Ascending aorta (tissue), 2 donors: ENCODE measurements at places on chromosomes 16 and 17.
A peak's percentile ranks its signal among the peaks of the same experiment; 100 is the strongest.

GRCh38 chr17:13704333-13704732 is 102.6 kb upstream of the HS3ST3A1 start:
- no peak for DNase-seq

- no peak for DNase-seq
These were observed 15.5 kb downstream of the MXRA7 start for GRCh38 chr17:76695059-76695831.

- DNase-seq, result no peak
These were observed 6.2 kb downstream of the TUFM start for GRCh38 chr16:28839899-28840298.

GRCh38 chr17:68205808-68206720 is 41.8 kb upstream of the AMZ2 start:
- DNase-seq, result no peak

- DNase-seq, result no peak
These were observed 67.0 kb downstream of the PRMT7 start for GRCh38 chr16:68377667-68378393.

DNA sequence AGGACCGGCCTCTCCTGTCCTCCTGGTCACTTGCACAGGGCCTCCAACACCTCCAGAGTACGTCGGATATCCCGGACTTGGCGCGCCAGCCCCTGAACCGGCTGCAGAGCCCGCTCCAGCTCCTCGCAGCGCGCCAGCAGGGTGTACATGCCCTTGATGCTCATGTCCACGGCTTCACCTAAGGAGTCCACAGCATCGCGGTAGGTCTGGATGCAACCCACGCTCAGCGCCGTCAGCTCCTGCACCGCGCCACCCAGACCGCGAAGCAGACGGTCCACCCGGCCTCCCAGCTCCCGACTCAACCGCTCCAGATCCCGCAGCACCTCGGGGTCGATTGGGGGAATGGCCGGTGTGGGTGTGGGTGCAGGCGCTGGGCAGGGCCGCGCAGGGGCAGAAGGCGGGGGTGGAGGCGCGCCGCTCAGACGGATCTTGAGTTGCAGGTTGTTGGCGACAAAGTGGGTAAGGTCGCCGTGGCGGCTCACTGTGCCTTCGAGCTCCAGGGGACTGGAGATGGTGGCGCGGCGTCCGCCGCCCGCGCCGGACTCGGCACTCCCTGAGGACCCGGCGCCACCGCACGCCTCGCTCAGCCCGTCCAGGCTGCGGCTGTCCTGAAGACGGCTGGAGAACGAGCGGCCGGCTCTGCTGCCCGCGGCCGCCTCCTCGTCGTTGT is 804 bp downstream of the BORCS6 start:
- no peak for DNase-seq

GRCh38 chr16:86575095-86575685 is 3.2 kb upstream of the FOXL1 start:
- no peak for DNase-seq

DNA sequence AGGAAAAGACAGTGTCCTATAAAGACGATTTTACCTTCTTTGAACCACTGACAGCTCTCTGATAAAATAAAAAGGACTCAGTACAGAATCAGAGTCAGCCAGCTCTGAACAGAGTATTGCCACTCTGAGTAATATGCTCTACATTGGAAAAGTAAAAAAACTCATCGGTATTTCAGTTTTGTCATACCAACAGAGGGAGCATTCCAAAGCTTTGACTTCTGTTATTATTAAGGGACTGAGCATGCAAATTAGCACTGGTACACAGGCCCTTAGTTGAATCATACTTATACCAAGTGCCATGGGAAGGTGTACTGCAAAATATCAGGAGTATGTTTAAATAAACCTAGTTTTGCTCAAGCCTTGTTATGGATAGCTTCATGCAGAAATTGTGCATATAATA is 509.0 kb upstream of the KIF2B start:
- no peak for DNase-seq

GRCh38 chr17:50177983-50178834 is 12.4 kb downstream of the SGCA start:
- DNase-seq, result peak; percentile 93

DNA sequence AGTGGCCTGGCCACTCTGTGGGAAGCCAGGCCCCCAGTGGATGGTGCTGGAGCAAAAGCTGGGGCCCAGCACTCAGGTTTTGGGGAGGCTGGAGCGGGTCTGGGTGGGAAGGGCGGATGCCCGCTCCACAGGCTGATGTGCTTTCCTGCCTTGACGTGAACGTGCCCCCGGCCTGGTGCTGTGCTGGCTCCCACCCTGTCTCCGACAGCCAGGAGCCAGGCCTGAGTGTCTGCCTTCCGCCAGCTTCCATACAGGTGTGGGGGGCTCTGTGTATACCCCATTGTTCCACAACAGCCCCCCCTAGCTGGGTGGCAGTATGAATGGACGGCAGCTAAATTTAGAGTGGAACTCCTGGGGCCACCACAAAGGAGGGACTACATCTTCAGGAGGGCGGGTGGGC is 20.0 kb downstream of the HIC1 start:
- no peak for DNase-seq

DNA sequence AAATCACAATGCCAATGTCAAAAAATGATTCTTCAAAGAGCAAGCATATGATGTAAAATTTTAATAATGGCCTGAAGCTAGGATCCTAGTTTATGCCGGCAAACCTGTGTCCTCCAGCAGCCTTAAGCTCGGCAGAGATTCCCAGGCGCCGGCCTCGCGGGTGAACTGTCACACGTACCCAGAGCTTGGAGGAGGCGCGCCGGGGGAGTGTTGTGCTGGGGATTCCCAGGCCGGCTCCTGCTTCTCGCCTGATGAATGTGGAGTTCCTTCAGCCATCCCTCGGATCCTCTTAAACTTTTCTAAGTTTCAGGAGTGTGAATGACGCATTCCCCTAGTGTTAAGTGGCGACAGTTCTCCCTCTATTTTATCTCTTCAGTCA is 19.1 kb upstream of the NTN1 start:
- DNase-seq, result peak; percentile 50

GRCh38 chr17:39659279-39660010 is 5.7 kb upstream of the TCAP start:
- DNase-seq, result no peak

GRCh38 chr16:68997564-68997963 is 107.9 kb upstream of the HAS3 start:
- no peak for DNase-seq

DNA sequence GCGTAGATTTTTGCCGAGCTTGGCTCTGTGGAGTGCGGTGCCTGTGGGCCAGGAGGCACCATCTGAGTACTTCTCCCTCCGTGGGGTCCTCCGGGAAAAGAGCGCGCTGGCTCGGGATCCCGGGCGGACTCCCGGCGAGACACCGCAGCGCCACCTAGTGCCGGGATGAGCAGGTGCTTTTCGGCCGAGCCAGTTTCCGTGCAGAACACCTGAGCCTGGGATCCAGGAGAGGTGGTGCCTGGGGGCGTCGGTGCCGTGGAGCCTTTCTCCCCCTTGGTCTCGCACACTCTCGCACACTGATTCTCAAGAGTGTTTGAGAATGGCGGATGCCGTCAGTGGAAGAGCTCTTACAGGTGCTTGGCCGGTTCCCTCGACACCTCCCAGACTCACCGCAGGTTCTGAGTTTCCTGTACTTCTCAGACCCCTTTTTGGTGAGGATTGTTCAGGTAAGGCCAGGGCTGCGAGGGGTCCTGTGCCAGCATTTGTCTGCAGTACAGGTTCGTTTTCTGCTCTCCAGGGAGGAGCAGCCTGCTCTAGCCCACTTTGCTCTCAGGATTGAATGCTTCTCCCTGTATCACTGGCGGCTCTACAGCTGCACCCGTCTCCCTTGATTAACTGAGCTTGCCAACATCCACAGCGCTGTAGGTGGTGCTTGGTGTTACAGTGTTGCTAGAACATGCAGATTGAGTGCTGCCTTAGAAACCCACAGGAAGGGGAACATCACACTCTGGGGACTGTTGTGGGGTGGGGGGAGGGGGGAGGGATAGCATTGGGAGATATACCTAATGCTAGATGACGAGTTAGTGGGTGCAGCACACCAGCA is 23.3 kb downstream of the TBCD start:
- no peak for DNase-seq

- DNase-seq, result no peak
These were observed 95.1 kb downstream of the XYLT1 start for GRCh38 chr16:17375461-17376304.

GRCh38 chr16:84350685-84351400 is 17.5 kb upstream of the ATP2C2 start:
- DNase-seq, result no peak

- no peak for DNase-seq
These were observed 18.6 kb downstream of the ST6GALNAC2 start for GRCh38 chr17:76566988-76567431.

GRCh38 chr16:10608687-10609401 is 28.4 kb upstream of the EMP2 start:
- DNase-seq, result no peak

- no peak for DNase-seq
These were observed 1.4 kb downstream of the PLD2 start for GRCh38 chr17:4808378-4808767.

GRCh38 chr17:40259505-40259904 is 28.2 kb upstream of the CDC6 start:
- no peak for DNase-seq

GRCh38 chr16:77414752-77415231 is 20.0 kb downstream of the ADAMTS18 start:
- DNase-seq, result no peak

DNA sequence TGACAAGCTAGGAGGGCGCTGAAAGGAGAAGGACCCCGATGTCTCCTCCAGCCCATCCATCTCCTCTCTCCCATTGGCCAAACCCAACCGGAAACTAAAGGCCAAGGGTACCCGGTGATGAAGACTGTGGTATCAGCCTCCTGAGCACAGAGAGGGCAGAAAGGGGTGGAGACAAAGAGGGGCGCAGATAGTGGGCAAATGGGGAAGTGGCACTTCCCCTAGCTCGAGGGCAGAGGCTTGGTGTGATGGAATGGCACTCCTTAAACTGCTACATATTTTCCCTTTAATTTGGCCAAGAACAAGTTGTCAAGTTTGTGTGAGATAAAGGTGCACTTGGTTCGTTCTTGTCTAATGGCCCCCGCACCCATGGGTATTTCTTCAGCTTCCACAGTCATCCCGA is 27.8 kb downstream of the IL4R start:
- no peak for DNase-seq

DNA sequence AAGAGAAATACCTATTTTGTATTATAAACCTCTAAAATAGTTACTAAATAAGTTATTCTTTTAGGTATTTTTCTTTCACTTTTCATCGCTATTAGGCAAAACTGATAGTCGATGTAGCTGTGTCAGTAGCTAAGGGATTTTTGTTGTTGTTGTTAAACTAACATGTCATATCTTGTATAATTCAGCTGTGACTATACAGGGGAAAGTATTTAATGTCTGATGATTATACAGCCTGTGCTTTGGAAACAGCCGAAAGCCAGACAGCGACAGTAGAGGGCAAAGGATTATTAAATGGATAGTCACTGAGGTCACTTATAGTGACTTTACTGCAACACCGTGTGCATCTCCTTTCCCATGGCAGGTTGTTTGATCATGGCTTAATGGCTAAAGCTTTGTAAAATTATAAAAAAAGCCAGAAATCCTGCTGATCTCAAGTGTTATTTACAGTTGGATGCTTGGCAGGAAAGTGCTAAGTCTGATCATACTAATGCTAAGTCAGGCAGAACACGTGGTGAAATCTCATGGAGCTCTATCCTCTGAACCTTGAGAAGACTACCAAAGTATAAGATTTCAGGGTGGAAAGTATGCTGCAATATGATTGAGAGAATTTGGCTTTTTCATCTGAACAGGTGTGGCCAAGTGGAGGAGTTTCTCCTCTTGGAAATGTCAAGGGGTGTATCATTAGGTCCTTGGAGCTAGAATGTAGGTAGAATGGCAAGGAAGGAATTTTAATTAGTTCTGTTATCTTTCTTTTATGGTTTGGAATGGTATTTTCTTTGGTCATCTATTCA is 88.4 kb downstream of the FTO start:
- no peak for DNase-seq

DNA sequence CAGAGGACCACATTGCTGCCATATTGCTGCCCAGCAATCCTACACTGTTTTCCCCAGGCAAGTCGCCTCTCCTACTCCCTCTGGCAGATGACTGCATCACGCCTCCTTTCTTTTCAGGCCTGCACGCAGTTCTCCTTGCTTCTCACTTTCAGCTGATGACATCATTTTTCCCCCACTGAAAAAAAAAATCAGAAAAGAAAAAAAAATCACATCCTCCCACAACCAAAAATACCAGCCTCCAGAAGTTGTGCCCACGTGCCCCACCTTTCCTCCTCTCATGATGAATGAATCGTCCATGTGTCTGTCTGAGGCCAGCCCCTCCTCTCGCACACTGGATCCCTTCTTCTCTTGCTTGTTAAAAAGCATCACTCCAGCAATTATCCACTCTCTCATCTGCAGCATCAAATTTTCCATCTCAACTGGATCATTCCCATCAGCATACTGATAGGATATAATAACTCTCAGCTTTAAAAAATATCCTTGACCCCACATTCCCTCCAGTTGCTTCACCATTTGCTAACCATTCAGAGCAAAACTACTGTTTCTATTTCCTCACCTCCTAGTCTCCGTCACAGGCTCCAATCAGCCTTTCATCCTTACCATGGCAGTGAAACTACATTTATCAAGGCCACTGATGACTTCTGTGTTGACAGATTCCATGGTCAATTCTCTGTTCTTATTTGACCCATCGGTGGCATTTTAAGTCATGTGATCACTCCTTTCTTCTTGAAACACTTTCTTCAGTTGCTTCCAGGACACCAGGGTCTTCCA is 30.1 kb upstream of the DYNLL2 start:
- DNase-seq, result no peak

DNA sequence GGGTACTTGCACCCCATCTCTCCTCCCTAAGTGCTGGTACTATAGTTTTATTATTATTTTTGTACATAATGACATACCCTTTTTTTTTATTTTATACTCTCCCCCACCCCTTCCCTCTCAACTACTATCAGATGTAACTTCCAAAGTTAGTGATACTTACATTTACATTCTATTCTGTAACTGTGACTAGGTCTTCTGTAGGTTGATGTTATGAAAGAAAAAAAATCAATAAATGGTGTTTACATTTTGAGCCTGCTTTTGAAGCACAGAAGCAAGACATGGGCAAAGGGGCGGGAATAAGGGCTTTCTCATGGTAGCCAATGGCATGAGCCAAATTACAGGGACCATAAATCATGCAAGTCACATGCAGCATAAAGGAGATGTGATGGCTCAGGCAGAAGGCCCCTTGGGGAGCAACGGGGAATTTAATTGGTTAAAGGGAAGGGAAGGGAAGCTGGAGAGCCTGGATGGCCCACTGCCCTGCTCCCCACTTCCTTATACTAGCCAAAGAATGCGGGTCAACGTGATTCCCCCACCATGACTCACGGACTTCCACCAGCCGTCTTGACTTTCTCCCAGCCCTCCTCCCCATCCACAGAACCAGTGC is 2.4 kb upstream of the ACSF2 start:
- no peak for DNase-seq

GRCh38 chr17:48335858-48336500 is 94.0 kb downstream of the SKAP1 start:
- no peak for DNase-seq

DNA sequence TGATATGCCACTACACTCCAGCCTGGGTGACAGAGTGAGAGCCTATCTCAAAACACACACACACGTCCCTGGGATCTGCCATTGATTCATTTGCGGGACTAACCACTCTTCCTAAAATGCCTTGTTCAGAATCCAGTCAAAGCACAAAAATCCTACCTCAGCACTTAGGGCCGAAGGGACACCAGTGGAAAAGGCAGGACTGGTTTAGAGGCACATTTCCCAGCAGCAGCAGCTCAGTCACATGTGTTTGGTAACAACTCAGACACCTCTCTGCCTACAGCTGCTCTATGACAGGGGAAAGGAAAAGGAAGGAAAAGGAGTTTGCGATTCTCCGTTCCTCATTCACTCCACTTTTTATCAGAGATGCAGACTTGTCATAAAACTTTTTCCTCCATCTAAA is 12.2 kb downstream of the KNOP1 start:
- no peak for DNase-seq
